Activated B cell treated with CpG ODN at 0.5 μM for 24 hours (primary cell): ENCODE measurements at places on chromosomes 6 and 20. TPM values are rescaled to one million over a fixed set of nuclear protein-coding genes. Genes with fewer than 3 reads are reported as not detected.

Gene SOBP
- 1.1 TPM in 2 replicates for total RNA-seq

Gene POU5F1
- total RNA-seq: 2.3 and 4.7 TPM in 2 replicates

Gene C4B
- total RNA-seq: 5.1 and 5.3 TPM in 2 replicates

DNA sequence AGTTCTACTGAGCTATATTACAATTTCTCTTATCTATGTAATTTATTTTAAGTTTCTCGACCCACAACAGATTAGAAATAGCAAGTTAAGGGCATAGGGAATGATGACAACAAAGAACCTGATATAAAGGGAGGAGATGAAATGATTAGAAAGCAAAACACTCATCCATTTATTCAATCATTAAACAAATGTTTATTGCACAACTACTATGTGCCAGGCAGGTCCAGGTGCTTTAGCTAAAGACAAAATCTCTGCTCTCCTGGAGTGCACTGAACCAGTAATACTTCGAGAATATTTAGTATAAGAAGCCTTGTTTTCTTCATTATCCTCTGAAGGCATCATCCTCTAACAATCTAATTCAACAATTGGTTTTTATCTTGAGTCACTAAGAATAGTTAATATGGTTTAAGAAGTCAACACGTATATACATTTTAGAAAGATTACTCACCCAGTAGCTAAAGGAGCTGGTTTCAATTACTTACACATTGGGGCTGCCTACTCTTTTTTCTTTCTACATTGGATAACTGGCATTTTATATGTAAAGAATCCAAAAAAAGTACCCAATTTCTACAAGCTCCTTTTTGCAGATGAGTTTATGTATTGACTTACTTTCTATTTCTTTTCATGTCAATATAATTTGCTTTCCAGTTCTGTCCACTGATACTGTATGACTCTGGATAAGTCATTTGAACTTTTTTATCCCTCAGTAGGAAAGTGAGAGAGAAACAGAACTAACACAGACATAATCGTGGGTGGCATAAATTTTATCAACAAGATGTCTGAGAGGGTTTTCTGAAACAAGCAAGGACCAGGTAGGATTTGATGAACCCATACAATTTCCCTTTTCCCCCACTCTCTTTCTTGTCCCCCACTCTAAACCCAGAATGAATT lies 312.6 kb downstream of the CLIC5 start:
- no peaks in the 10 kb centered on the region for H3K36me3 ChIP-seq
- peaks cover 2% of the 10 kb centered on the region for H3K27me3 ChIP-seq
- H3K4me1 ChIP-seq: no peaks in the 10 kb centered on the region
- no peak overlapping the region for H3K27ac ChIP-seq

DNA sequence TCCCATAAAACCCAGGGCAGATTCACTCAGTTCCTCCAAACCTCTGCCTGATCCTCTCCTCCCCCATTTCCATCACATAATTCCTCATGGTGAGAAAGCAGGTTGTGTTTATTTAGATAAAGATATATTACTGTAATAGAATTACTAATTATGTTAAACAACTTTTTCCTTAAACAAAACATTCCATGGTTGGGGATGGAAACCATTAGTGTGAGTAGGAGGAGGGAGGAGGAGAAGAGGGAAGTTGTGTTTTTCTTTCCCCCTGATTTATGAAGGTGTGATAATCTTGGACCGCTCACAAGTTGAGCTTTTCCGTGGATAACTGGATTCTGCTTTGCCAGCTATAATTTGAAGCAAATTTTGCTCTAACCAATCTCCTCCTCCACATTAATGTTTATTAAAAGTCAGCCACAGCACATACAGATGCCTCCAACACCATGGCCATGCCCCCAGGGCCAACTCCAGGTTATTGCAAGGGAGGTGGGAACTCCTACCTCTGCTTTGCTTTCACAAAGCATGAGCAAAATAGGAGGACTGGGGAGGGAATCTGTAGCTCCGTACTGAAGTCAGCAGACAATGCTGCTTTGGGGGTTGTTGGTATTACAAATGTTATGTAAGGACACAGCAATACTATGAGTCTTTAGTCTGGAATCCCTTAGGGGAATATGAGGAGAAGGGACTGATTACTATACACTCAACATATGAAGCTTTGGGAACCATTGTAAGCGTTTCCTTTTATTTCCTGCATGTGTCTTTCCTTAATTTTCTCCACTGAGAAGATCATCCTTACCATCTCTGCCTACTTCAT lies 542.0 kb downstream of the DHX35 start:
- no peak overlapping the region for H3K4me3 ChIP-seq
- no peak for DNase-seq
- no peaks in the 10 kb centered on the region for H3K27me3 ChIP-seq
- no peaks in the 10 kb centered on the region for H3K36me3 ChIP-seq

GRCh38 chr6:50850223-50851048 lies 31.8 kb downstream of the TFAP2B start:
- no peak for DNase-seq
- H3K4me3 ChIP-seq: no peak overlapping the region
- H3K27ac ChIP-seq: no peak overlapping the region
- peaks cover 57% of the 10 kb centered on the region for H3K27me3 ChIP-seq
- H3K36me3 ChIP-seq: no peaks in the 10 kb centered on the region

- no peak overlapping the region for H3K27ac ChIP-seq
- H3K4me3 ChIP-seq: no peak overlapping the region
- no peak for DNase-seq
- no peaks in the 10 kb centered on the region for H3K36me3 ChIP-seq
- H3K4me1 ChIP-seq: no peaks in the 10 kb centered on the region
- H3K27me3 ChIP-seq: peaks cover 19% of the 10 kb centered on the region
Observed at GRCh38 chr6:3467996-3468395, 11.1 kb upstream of the SLC22A23 start.

DNA sequence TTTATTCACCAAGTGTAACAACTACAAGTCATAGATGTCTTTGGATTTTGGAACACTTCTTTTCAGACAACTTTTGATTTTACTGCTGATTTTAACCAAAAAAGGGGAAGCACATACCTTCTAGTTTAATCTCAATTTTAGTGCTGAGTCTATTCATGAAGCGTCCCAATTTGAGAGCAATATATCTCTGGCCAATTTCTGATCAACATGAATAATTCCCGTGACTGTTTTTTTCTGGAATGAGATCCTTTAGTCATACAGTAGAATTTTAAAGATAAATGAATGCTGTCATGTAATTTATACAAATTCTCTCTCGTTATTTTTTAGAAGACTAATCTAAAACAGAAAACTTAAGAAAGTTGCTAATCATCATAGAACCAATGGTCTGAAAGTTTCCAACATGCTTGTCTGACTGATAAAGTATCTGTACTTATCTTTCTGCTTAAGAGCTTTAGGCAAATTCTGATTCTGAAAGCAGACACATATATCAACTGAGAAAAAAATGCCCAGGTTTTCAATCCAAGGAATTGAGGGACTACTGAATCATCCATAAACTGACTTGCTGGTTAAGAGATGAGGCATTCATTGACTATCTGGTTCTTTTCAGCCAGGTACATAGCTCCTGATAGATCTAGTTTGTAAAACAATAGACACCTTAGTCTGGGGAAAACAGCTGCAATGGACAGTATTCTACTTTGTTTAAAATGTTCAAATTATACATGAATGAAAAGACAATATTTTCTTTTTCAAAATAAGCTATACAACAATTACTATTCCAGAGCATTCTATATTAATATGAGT lies 657.5 kb downstream of the RFPL4B start:
- H3K4me3 ChIP-seq: no peak overlapping the region
- no peak for DNase-seq
- H3K36me3 ChIP-seq: no peaks in the 10 kb centered on the region
- H3K27me3 ChIP-seq: no peaks in the 10 kb centered on the region
- no peaks in the 10 kb centered on the region for H3K4me1 ChIP-seq
- H3K27ac ChIP-seq: no peak overlapping the region

- peaks cover 7% of the 10 kb centered on the region for H3K4me1 ChIP-seq
- no peak overlapping the region for H3K4me3 ChIP-seq
- DNase-seq: no peak
Observed at GRCh38 chr6:142296975-142297604, 4.7 kb upstream of the ADGRG6 start.

GRCh38 chr20:14378326-14378725 lies 40.9 kb upstream of the FLRT3 start:
- no peaks in the 10 kb centered on the region for H3K4me1 ChIP-seq
- DNase-seq: no peak
- no peaks in the 10 kb centered on the region for H3K36me3 ChIP-seq
- peaks cover 1% of the 10 kb centered on the region for H3K27me3 ChIP-seq

GRCh38 chr6:111361648-111362047 lies 121.4 kb downstream of the REV3L start:
- no peak overlapping the region for H3K4me3 ChIP-seq
- H3K36me3 ChIP-seq: peaks cover 35% of the 10 kb centered on the region
- DNase-seq: no peak
